ENCODE measurements at places on chromosomes 11 and 22.

DNA sequence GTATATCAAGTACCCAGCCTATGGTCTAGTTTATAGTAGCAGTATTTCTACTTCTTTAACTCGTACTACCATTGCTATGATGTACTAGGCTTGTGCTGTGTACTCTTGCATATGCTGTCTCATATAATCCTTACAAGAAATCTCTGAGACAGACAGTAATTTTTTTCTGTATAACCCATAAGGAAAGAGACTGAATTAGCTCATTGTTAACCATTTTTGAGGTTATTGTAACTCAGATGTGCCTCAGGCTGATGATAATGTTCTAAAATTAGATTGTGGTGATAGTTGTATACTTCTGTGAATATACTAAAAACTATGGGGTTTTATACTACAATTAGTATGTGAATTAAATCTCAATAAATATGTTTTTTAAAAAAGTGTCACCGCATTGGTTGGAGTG is 112.2 kb upstream of the RRM1 start:
- DNase-seq: no peak

DNA sequence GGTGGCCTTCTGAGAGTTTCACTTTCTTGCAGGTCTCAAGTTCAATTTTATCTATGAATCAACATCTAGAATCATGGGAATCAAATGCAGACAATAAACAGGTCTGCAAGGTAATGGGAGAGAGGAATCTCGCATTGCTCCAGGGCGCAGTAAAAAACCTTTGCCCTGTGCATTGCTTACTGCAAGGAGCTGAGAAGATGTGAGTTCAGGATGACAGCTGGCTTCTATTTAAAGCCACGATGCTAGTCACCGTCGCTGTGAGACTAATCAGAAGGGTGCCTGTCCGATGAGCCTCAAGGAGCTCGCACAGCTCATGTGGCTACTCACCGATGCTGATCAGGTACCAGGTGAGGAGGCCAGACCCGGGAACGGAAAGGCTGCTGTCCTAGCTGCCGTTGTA is 30.2 kb upstream of the APOA1 start:
- no peak for DNase-seq

DNA sequence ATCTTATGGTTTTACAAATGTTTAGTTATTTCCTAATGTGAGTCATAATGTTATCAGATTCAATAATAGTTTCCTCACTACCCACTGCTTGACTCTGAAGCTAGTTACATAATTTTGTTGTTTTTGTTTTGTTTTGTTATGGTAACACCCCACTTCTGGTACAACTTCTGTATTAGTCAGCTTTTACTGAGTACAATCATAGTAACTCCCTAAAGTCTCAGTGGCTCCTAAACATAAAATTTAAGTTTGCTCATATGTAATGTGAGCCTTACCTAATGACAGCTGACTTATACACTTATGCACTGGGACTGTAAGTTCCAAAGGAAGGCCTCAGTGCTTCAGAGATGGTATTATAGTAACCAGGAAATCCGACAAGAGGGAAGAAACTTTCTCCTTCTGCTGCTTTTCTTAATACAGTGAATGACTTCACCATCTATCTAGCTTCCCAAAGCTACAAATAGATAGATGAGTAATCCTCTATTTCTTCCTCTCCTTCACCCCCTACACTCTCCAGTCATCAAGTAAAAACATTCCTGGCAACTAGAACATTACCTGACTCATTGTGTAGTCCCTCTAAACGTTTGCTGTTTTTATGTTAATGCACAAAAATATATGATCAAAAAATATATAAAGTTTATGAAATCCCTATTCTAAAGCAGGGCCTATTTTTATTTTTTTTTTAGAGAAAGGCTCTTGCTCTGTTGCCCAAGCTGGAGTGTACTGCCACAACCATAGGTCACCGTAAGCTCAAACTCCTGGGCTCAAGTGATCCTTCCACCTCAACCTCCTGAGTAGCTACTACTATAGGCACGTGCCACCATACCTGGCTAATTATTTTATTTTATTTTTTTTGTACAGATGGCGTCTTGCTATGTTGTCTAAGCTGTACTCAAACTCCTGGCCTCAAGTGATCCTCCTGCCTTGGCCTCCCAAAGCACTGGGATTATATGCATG is 563.0 kb downstream of the SOX6 start:
- DNase-seq: no peak

DNA sequence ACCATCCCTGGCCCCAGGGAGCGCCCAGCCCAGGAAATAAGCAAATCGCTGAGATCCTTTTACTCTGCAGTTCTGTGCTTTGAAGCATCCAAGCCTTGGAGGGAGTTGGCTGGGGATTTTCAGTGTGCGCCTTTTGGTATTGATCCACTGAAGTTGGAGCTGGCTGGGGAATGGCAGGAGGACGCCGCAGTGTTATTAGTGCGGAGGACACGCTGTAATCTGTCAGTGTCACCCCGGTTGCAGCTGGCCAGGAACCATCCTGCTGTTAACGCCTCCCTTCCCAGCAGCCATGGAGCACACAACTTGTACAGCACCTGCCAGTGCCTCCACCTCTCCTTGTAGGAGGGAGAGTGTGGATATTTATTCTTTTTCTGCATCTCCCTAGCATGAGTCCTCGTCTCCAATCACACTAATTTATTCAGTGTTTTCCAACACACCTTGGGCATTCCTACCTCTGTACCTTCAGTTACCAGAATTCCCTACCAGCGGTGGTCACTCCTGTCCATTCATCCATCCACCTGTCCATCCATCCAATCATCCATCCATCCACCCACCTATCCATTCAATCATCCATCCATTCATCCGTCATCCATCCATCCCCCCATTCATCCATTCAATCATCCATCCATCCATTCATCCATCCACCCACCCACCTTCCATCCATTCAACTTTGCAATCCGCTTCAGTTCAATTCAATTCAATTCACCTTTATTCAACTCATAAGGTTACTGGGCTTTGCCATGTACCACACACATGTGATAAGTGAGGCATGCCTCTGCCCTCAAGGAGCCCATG is 21.9 kb upstream of the EIF3D start:
- no peak for DNase-seq

DNA sequence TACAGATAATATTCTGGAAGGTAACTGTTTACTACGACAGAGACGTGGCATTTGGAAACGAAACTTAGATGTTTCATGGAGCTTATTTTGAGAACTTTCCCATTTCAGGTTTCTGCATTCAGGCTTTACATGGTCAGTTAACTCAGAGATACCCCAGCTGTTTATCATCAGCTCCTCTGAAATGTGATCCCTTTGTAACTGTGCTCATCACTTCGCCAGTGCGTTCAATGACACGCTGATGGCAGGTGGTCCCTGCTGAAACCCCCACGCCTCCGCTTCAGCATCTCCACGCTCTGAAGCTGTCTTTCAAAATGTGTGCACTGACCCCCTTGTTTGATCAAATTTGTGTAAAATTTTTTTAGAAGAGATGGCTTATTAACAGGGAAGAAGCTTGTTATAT is 30.5 kb downstream of the ALG12 start:
- no peak for DNase-seq

- no peak for DNase-seq
Observed at GRCh38 chr11:10436224-10436623, 18.8 kb upstream of the AMPD3 start.

Data from NAMALWA (cell line).